ENCODE measurements at places on chromosomes 7 and 10. TPM values are rescaled to one million over a fixed set of nuclear protein-coding genes. Genes with fewer than 3 reads are reported as not detected.

IGFBP1 gene
- not detected for total RNA-seq

DNA sequence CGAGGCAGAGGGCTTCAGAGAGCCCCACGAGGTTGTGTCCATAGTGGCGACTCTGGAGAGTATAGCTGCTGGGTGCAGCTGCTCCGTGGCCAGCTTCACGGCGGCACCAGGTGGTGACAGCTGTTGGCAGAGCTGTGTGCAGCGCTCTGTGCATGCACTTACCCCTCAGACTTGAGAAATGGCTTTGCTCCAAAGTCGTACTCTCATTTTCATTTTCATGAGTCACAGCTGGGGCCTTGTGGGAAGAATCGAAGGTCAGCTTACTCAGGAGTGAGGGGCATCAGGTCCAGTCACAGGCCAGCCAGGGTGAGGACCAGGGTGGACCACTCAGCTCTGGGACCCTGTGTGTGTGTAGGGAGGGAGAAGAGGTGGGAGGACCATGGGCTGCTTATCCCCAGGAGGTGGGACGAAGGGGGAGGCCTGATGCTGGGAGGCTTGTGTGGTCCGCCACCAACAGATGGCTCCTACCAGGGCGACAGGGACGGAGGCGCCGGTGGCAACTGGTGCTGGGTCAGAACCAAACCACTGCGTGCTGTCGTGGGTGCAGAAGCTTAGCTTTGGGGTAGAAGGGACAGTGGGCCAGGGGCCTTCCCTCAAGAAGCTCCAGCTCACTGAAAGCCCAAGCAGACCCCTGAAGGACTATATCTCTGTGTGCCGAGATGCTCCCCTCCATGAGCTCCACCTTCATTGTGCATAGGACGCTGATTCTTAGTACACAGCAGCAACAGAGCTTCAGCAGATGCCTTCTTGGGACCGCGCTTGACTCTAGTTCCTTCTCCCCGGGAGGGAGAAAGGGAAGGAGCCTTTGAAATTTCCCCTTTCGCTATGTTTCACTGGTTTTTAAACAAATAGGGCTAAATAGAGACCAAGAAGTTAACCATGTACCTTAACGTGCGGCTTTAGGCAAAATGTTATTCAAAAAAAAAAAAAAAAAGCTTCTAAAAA lies 225.0 kb downstream of the CELF2 start:
- no peaks in the 10 kb centered on the region for H3K36me3 ChIP-seq
- peak overlapping the region; percentile 25 for H3K27ac ChIP-seq
- peak; percentile 52 for DNase-seq
- peaks cover 7% of the 10 kb centered on the region for H3K4me1 ChIP-seq

DNA sequence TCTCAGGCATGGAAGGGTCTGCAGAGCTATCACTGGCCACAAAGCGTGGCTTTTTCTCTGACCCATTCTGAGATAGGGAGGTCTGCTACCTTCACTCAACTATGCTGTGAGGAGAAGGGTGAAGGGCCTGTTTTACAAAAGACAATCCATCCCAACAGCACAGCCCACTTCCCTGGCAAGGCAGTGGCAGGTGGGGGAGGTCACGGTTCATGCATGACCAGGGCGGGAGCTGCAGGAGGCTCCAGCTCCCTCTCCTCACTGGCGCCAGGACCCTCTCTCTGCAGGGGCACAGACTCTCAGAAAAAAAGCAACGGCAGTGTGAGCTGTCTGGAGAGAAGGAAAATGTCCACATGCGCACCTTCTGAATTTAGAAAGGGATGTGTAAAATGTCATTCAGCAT lies 28.5 kb downstream of the GRB10 start:
- H3K36me3 ChIP-seq: peaks cover 5% of the 10 kb centered on the region
- no peak for DNase-seq
- H3K27ac ChIP-seq: no peak overlapping the region
- no peaks in the 10 kb centered on the region for H3K27me3 ChIP-seq
- H3K4me1 ChIP-seq: no peaks in the 10 kb centered on the region
- no peak overlapping the region for H3K4me3 ChIP-seq

DKK1 gene
- 7.4 TPM for total RNA-seq

DNAJB9 gene
- total RNA-seq: 27.5 TPM

FAM237B gene
- not detected for total RNA-seq

CNTNAP2 gene
- total RNA-seq: 14.0 TPM

DNA sequence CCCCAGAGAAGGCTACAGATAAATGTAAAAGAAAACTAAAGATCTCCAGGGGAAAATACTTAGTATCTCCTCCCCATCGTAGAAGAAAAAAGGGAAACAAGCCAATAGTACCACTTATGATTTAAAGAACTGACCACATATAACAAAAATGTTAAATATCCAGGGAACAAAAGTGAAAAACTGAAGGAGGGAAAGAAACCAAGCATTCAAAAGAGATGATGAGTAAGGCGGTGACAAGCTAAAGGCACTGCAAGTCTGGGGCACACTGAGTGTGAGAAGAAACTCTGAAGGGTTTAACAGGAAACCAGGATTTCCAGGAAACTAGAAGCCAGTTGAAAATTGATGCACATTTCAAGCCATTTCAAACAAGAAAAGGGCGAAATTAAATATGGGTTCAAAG lies 226.3 kb downstream of the AHR start:
- H3K27ac ChIP-seq: peak overlapping the region; percentile 84
- peak; percentile 80 for DNase-seq
- H3K4me1 ChIP-seq: peaks cover 32% of the 10 kb centered on the region

GRCh38 chr10:131154306-131155025 lies 157.1 kb downstream of the TCERG1L start:
- no peak overlapping the region for H3K27ac ChIP-seq
- DNase-seq: no peak
- H3K4me1 ChIP-seq: no peaks in the 10 kb centered on the region
- no peak overlapping the region for H3K4me3 ChIP-seq
- H3K27me3 ChIP-seq: no peaks in the 10 kb centered on the region

DNA sequence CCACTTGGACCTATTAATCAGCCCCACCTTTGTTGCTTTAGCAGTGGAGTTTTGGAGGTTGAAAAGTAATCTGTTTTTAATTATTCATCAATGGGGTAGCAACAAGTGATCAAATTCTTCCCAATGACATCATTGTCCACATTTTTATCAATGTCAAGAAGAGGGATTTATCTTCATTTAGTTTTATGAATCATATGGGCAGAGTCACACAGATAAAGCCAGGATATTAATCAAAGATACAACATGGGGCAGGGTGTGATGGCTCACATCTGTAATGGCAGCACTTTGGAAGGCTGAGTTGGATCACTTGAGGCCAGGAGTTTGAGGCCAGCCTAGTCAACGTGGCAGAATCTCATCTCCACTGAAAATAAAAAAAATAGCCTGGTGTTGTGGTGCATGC lies 388.4 kb upstream of the POM121L12 start:
- H3K36me3 ChIP-seq: no peaks in the 10 kb centered on the region
- no peaks in the 10 kb centered on the region for H3K27me3 ChIP-seq
- H3K27ac ChIP-seq: no peak overlapping the region
- H3K4me3 ChIP-seq: no peak overlapping the region
- peak; percentile 76 for DNase-seq

DNA sequence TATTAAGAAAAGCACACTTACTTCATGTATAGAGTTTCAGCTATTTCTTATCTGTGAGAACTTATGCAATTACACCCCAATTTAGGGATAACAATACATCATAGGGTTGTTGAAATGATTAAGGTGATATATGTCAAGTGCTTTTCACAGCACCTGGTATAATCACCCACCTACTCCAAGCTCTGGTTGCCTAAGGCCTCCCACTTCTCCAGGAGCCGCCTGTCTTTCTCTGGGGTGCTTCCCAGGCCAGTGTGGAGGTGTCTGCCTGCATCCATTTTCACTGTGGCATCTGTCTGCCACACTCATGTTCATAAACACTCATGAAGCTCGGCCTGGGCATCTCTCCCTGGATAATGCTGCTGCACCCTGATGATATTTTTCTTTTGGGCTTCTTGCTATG lies 250.3 kb downstream of the STK31 start:
- H3K36me3 ChIP-seq: no peaks in the 10 kb centered on the region
- H3K27ac ChIP-seq: no peak overlapping the region
- DNase-seq: no peak
- H3K4me3 ChIP-seq: no peak overlapping the region
- peaks cover 2% of the 10 kb centered on the region for H3K27me3 ChIP-seq

HOXA13 gene
- total RNA-seq: not detected

All from astrocyte (in vitro differentiated cells and primary cell).